CD4-positive, alpha-beta memory T cell (primary cell): ENCODE measurements at places on chromosomes 5 and 9. TPM values are rescaled to one million over a fixed set of nuclear protein-coding genes. Genes with fewer than 3 reads are reported as not detected.

The SIT1 gene
- total RNA-seq, result 70.2 TPM

- no peaks in the 10 kb centered on the region for H3K36me3 ChIP-seq
- no peak for DNase-seq
- no peak overlapping the region for H3K4me3 ChIP-seq
- no peaks in the 10 kb centered on the region for H3K4me1 ChIP-seq
- H3K27me3 ChIP-seq, result peaks cover 7% of the 10 kb centered on the region
These were observed 141.7 kb downstream of the SYK start for GRCh38 chr9:90943341-90943740.

GRCh38 chr5:172792701-172793570 is 21.9 kb upstream of the DUSP1 start:
- no peak overlapping the region for H3K4me3 ChIP-seq
- H3K4me1 ChIP-seq, result no peaks in the 10 kb centered on the region
- no peak overlapping the region for H3K27ac ChIP-seq
- DNase-seq, result no peak
- H3K27me3 ChIP-seq, result no peaks in the 10 kb centered on the region

The GABRA6 gene
- not detected for total RNA-seq

- no peak overlapping the region for H3K4me3 ChIP-seq
- no peaks in the 10 kb centered on the region for H3K27me3 ChIP-seq
These were observed 31.4 kb upstream of the LPCAT1 start for GRCh38 chr5:1555011-1555807.

DNA sequence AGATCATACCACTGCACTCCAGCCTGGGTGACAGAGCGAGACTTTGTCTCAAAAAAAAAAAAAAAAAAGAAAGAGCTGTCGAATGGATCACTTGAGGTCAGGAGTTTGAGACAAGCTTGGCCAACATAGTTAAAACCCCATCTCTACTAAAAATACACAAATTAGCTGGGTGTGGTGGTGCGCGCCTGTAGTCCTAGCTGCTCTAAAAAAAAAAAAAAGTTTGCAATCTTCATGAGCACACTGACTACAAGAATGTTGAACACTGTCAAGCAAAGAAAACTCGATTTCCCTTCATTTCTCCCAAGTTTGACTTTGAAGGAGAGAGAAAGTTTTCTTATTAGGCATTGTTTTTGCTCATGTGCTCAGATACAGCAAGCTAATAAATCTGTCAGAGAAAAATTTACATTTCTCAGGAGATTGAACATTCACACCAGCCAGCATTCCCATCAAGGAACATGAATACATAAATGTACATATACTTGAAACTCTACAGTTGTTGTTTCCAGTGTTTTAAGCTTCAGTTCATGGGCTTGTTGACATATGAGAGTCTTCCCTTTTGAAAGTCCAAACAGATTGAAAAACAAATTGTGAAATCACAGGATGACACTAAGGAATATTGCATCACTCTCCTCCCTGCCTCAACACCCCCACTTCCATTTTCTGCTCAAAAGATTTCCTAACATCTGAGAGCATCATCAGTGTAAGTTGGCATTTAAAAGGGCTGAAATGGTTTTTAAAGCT is 81.8 kb downstream of the ARRDC3 start:
- H3K4me3 ChIP-seq, result no peak overlapping the region
- DNase-seq, result no peak
- no peaks in the 10 kb centered on the region for H3K36me3 ChIP-seq
- H3K27ac ChIP-seq, result no peak overlapping the region
- no peaks in the 10 kb centered on the region for H3K4me1 ChIP-seq

The RAD23B gene
- 49.5 TPM for total RNA-seq

DNA sequence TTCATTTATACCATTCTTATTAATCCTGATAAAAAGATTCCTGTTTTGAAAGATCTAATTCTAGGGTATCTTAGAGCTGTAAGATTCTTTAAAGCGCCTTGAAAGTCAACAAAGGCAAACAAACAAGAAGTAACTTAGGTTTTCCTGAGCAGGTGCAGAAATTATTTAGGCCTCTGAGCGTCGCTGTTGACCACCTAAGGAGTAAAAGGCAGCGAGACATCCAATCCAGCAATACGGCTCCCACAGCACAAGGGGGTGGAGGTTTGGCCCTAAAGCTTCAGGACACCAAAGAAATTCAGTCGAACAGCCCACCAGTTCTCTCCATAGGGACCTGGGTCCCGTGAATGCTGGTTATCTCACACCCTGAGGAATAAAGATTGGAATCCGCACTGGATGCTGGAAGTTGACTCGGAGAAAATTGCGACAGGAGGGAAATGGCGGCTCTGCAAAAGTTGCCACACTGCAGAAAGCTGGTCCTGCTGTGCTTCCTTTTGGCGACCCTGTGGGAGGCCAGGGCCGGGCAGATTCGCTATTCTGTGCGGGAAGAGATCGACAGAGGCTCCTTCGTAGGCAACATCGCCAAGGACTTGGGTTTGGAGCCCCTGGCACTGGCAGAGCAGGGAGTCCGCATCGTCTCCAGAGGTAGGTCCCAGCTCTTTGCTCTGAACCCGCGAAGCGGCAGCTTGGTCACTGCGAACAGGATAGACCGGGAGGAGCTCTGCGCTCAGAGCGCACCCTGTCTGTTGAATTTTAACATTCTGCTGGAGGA is at the start of gene PCDHGA2:
Gene PCDHGA2 (plus strand): TSS at position 223 of the 769 bp plus-strand sequence.
- H3K36me3 ChIP-seq, result no peaks in the 10 kb centered on the region
- H3K4me1 ChIP-seq, result no peaks in the 10 kb centered on the region
- DNase-seq, result no peak
- no peaks in the 10 kb centered on the region for H3K27me3 ChIP-seq
- H3K4me3 ChIP-seq, result no peak within 1 kb of the TSS

- no peak for DNase-seq
- peaks cover 33% of the 10 kb centered on the region for H3K4me1 ChIP-seq
- no peaks in the 10 kb centered on the region for H3K27me3 ChIP-seq
- H3K4me3 ChIP-seq, result no peak overlapping the region
- H3K27ac ChIP-seq, result no peak overlapping the region
These were observed 71.2 kb downstream of the ANKRD55 start for GRCh38 chr5:56161927-56162326.

DNA sequence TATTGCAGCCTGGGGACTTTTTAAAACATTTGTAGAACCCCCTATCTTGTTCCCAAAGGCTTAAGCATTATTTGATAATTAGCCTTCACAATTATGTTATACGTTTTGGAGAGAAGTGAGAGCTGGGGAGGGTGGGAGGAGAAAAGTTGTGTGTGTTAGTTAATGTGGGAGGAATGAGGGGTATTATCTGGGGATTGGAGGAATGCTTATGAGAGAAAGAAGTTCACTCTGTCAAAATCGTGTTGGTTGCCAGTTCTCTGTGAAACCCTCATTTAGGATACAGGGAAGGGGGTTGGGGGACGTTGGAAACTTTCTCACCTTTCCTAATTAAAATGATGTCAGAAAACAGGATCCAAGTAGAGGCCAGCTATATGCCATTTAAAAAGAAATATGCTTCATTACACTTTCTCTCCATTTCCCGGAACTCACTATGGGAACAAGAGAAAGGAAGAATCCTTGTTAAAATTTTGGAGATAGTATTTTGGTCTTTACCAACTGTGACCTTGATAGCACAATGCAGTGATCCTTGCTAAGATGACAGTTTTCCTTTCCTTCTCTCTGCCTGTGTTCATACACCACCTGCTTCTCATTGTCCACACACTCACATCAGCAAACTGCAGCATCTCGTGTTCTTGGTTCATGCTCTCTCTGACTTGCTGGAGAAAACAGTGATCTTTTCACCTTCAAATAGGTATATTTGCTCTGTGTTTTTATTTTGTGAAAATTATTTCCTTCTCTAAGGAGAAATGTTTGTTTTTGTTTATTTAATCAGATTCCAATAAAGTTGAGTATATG is 336.7 kb upstream of the CLINT1 start:
- H3K27me3 ChIP-seq, result no peaks in the 10 kb centered on the region
- no peak overlapping the region for H3K27ac ChIP-seq
- H3K4me3 ChIP-seq, result no peak overlapping the region
- DNase-seq, result no peak

The INSL6 gene
- total RNA-seq, result not detected

The PCSK1 gene
- total RNA-seq, result not detected

- no peak for DNase-seq
- H3K4me3 ChIP-seq, result no peak overlapping the region
- no peaks in the 10 kb centered on the region for H3K27me3 ChIP-seq
- no peak overlapping the region for H3K27ac ChIP-seq
- no peaks in the 10 kb centered on the region for H3K4me1 ChIP-seq
- H3K36me3 ChIP-seq, result no peaks in the 10 kb centered on the region
These were observed 232.8 kb downstream of the PDE4D start for GRCh38 chr5:59660737-59661136.

DNA sequence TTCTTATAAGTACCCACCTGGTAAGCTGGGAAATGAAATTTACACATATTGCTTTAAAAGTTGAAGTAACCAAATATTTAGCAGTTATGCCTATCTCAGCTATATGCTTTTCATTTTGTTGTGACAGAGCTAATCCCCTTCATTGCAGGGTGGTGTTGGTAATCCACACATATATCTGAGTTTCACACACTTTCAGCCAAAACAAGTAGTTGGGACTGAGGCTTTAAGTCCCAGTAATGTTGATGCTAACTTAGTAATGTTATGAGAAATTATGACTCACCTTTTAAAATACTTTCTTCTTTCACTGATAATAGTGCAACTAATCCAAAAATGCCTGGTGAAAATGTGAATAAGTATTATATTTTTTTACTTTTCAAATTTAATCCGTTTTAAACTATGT is 19.2 kb upstream of the RICTOR start:
- H3K4me3 ChIP-seq, result no peak overlapping the region
- no peaks in the 10 kb centered on the region for H3K27me3 ChIP-seq
- no peaks in the 10 kb centered on the region for H3K4me1 ChIP-seq
- H3K27ac ChIP-seq, result no peak overlapping the region

The FAXDC2 gene
- not detected for total RNA-seq
